Activated T-cell treated with anti-CD3 and anti-CD28 coated beads for 4 hours (primary cell): ENCODE measurements at places on chromosomes 1 and 21.
A peak's percentile ranks its signal among the peaks of the same experiment; 100 is the strongest.

GRCh38 chr1:16244650-16245285, 7.8 kb upstream of the CPLANE2 start:
- no peak for DNase-seq

GRCh38 chr1:31771891-31772668, 7.9 kb upstream of the ADGRB2 start:
- peak; percentile 48 for DNase-seq

GRCh38 chr1:41582351-41582750, 97.9 kb upstream of the EDN2 start:
- no peak for DNase-seq

GRCh38 chr1:41665962-41666917, 181.8 kb upstream of the EDN2 start:
- DNase-seq = no peak

DNA sequence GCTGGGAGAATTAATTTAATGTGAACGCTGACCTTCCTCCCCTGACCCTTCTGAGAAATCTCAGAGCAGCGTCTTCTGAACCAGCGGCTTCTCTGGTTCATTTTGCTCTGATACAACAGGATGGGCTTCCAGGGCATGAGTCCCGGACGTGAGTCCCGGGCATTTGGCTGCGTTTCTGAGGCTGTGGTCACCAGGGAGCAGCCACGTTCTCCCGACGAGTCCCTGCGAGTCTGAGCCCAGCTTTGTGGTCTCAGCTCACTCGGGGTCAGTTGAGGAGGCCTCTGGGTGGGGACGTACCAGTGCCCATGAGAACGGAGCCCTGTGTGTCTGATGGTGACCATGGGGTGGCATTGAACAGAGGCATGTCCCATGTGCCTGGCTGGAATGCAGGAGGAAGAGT, 17.7 kb upstream of the OBSCN start:
- DNase-seq = no peak

- DNase-seq = no peak
Observed at GRCh38 chr1:40226192-40226591, 21.5 kb upstream of the TMCO2 start.

DNA sequence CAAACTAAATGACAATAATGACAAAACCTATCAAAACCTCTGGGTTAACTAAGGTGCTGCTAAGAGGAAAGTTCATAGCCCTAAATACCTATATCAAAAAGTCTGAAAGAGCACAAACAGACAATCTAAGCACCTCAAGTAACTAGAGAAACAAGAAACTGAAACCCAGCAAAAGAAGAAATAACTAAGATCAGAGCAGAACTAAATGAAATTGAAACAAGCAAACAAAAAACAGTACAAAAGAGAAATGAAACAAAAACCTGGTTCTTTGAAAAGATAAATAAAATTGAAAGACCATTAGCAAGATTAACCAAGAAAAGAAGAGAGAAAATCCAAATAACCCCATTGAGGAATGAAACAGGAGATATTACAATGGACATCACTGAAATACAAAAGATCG, 44.8 kb upstream of the KIAA0040 start:
- no peak for DNase-seq

DNA sequence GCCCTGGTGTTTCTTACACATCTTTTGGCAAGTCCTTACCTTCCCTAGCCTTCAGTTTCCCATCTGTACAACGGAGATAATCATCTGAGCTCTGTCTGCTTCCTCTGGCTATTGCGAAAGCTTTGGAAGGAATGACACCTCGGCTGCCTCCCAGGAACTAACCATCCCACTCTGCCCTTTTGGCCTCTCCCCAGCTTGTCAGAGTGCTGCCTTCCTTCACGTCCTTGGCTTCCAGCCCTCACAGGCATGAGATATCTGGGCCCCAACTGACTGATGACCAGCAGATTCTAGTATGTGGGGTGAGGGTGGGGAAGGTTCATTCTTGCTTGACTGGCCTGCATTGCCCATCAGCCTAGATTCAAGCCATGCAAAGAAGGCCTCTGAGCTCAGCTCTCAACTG, 253.1 kb upstream of the FGGY start:
- DNase-seq = no peak

DNA sequence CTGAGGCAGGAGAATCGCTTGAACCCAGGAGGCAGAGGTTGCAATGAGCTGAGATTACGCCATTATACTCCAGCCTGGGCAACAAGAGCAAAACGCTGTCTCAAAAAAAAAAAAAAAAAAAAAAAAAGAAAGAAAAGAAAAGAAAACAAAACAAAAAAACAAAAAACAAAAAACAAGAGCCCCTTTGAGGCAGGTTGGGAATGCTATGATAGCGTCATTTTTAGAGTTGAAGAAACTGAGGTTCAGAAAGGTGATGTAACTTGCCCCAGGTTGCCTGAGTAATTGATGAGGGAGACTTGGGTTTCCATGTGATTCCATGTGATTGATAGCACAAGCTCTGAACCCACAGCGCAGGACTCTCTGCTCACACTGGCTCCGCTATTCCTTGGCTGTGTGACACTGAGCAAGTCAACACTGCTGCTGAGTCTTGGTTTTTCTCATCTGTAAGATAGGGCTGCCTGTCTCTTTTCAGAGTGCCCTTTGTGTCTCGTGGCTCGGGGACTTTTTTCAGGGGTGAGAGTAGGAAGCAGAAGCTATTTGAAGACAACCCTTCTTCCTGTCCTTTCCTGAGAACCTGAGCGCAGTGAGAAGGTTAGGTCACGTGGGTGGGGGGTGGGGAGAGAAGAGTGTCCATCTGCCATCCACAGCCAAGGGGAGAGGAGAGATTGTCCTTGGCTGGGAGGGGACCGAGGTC, 2.5 kb downstream of the CNR2 start:
- no peak for DNase-seq

- DNase-seq = no peak
Observed at GRCh38 chr1:159079525-159079924, 3.0 kb upstream of the AIM2 start.

- DNase-seq = no peak
Observed at GRCh38 chr1:116559304-116559761, 11.5 kb downstream of the CD58 start.

DNA sequence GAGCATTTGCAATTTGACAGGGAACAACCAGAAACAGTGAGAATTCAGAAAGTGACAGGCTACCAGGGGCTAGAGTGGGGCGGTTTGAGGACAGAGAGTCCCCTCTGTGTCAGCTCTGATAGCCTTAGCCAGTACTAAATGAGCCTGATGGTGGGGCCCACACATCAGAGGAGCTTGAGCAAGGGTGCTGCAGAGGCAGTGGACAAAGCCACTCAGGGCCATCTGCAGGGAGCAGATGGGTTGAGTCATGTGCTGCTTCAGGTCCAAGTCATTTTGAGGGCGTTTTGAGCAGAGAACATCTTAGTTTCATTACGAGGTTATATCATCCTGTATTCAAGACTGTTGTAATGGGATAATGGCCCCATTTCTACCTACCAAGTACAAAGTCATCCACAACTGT, 7.7 kb downstream of the LRRC52 start:
- DNase-seq = no peak

DNA sequence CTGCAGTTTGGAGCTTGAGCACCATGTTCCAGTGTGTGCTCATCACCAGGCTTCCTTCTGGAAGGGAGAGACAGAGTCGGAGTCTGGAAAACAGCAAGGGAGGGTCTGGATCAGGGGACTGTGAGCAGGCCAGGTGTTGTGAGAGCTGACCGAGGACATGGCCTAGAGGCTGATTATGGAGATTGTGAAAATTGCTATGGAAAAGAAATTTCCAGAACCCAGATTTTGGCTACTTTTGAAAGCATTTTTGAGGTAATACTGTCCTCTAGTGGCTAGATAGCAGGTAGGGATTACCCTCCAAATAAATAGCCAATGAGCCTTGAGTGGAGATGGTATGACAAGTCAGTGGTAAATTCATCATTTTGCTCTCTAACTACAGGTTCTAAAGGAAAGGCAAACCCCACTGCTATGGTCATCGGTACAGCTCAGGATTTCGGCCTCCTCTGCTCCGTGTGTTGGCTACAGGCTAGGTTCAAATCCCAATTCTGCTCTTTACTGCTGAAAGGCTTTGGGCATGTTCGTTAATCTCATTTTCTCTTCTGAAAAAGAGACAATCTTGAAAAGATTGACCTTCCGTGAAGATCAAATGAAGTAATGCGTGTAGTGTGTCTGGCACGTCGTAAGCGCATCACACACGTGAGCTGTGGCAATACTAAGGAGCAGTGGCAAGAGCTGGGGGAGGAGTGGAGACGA, 1.0 kb upstream of the HAO2 start:
- DNase-seq = no peak

GRCh38 chr1:224329484-224329841, 509 bp downstream of the NVL start:
- no peak for DNase-seq

DNA sequence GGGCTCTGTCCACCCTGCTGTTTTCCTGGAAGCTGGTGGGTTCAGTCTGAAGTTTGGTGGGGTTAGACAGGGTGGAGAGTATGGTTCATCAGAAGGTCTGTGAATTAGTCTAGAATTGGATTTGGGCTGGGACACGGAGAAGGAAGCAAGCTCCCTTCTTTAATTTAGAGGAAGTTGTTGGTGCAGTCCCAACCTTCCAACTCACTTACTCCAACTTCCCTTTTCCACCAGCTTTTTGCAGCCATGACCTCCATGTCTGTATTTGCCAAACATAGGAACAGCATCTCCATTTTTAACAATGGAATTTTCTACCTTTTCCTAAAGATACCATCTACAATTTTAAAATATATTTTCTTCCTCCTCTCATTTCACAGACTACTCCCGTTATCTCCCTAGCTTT, 28.5 kb upstream of the PRELP start:
- no peak for DNase-seq

- no peak for DNase-seq
Observed at GRCh38 chr1:67736750-67737149, 51.7 kb downstream of the GADD45A start.

DNA sequence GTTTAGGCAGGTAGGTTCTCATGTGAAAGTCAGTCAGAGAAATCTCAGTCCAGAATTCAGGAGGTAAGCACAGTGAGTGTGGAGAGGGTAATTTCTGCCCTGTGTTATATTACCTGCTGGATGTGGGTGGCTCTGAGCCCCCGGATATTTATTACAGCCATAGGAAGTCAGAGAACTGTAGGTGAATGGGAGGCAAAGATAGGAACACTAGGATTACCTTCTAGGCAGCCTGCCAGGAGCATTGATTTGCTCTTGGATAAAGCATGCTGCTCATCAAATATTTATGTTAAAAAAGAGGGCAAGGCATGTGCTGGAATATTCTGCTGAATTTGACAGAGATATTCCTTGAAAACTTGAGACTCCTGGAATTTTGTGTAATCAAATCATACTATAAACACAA, 8.5 kb downstream of the GNG12 start:
- DNase-seq = no peak

DNA sequence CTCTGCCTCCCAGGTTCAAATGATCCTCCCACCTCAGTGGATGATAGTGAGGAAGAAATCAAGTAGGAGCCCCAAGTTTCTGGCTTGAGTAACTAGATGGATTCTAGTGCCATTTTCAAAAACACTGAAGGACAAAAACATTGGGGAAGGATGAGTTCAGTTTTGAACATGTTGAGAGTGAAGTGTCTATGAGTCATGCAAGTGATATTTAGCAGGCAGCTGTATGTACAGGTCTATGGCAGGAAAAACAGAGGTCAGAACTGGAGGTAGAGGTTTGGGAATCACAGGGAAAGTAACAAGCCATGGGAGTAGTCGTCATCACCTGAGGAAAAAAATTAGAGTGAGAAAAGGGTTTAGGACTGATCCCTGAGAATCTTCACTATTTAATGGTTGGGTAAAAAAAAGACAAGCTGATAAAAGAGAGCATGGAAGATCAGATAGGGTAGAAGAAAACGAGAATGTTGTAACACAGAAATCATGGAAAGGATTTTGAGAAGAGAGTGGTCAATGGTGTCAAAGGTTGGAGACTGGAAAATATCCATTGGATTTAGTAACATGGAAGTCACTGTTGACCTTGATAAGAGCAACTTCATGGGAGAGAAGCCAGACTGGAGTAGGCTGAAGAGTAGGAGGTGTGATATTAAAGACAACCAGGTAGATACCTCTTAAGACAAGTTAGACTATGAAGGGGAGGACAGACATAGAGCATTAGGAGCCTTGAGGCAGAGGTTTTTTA, 53.1 kb downstream of the DIPK1A start:
- DNase-seq = no peak
